ENCODE measurements at places on chromosomes 16 and 17.
A peak's percentile ranks its signal among the peaks of the same experiment; 100 is the strongest.

DNA sequence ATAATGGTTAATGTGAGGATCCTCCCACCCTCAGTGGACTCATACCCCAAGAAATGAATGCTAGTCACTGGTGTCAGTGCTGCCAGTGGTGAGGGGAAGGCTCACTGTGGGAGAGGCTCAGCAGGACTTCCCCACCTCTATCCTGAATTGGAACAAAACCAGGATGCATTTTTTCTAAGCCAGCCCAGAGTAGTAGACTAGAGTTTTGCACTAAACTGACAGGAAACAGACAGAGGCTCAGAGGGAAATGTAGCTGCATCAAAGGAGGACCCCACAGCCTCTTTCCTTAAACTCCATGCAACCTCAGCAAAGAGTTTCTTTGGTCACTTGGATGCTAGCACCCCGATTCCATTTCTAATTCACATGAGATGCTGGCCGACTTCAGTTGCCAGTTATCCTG, 10.7 kb upstream of the SKAP1 start:
- no peak for DNase-seq

DNA sequence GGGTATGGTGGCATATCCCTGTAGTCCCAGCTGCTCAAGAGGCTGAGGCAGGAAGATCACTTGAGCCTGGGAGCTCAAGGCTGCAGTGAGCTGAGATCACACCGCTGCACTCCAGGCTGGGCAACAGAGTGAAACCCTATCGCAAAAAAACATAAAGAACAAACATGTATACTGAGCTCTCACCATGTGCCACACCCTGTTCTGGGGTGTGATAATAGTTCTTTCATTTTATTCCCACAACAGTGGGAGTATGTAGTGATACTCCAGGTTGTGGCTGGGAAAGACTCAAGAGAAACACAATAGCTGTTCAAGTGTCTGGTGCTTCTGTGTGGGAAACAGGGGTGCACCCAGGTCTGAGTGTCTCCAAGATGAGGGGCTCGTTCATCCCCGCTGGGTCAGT, 90.7 kb downstream of the SOCS1 start:
- DNase-seq = no peak

DNA sequence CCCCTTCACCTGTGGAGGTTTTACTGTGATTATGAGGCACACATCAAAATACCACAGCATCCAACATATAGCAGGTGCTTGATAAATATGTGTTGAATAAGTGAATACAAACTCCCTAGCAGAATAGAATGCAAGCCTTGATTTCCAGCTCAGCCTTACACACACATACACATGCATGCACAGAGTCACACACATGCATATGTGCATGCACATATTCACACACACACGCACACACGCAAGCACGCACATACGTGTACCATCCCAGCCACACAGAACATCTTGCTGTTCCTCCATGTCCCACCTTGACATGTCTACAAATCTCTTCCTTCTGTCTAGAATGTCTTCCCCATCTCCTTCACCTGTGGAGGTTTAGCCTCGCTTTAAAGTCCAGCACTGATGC, 160.1 kb downstream of the GRIN2A start:
- no peak for DNase-seq

DNA sequence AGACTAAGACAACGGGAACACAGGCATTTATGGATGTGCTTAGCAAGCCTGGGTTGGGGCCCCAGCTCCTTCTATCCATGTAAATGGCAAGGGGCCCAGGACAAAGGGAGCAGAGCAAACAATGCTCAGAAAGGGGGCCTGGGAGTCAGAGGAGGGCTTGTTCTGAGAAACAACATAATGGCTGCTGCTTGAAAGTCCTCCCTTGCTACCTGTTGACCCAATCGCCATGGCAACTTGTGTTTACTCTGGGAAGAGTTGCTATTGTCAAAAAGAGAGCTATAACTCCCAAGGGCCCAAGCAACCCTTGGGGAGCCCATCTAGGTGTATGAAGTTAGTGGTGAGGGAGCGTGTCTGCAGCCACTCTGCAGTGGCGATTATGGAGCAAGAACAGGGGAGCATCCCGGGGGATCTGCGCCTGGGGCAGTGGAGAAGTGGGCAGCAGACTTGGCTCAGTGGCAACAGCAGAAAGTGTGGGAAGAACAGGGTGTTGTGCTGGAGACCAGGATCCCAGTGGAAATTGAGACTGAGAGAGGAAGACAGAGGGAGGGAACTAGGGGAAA, 118.7 kb upstream of the NLRP1 start:
- no peak for DNase-seq

- DNase-seq = no peak
Observed at GRCh38 chr16:67150833-67151396, at the start of gene B3GNT9. TSS of gene B3GNT9 (minus strand) at chr16:67150998. CDS start at chr16:67150485, 513 bp downstream.

GRCh38 chr16:67872631-67873434, at the start of gene EDC4:
TSS of gene EDC4 (plus strand) at chr16:67873052. CDS start at chr16:67873262, 210 bp downstream.
- DNase-seq = peak; percentile 74

Data from activated CD4-positive, CD25-positive, alpha-beta regulatory T cell (primary cell).